ENCODE measurements at places on chromosomes 16 and 17.

- H3K36me3 ChIP-seq = no peaks in the 10 kb centered on the region
- H3K4me1 ChIP-seq = no peaks in the 10 kb centered on the region
- no peak for DNase-seq
- peaks cover 60% of the 10 kb centered on the region for H3K27me3 ChIP-seq
Observed at GRCh38 chr16:88541831-88542616, 28.2 kb upstream of the ZC3H18 start.

GRCh38 chr16:85207357-85207921 is 95.2 kb upstream of the CIBAR2 start:
- H3K27me3 ChIP-seq = no peaks in the 10 kb centered on the region
- no peak for DNase-seq
- peak overlapping the region; percentile 88 for H3K27ac ChIP-seq
- no peak overlapping the region for H3K4me3 ChIP-seq

GRCh38 chr16:81405702-81406113 is 38.9 kb upstream of the CMIP start:
- peaks cover 50% of the 10 kb centered on the region for H3K27me3 ChIP-seq
- no peaks in the 10 kb centered on the region for H3K36me3 ChIP-seq
- H3K27ac ChIP-seq = no peak overlapping the region

GRCh38 chr16:47887496-47887895 is 268.3 kb downstream of the ABCC12 start:
- no peak for DNase-seq
- H3K27me3 ChIP-seq = no peaks in the 10 kb centered on the region
- H3K36me3 ChIP-seq = no peaks in the 10 kb centered on the region

DNA sequence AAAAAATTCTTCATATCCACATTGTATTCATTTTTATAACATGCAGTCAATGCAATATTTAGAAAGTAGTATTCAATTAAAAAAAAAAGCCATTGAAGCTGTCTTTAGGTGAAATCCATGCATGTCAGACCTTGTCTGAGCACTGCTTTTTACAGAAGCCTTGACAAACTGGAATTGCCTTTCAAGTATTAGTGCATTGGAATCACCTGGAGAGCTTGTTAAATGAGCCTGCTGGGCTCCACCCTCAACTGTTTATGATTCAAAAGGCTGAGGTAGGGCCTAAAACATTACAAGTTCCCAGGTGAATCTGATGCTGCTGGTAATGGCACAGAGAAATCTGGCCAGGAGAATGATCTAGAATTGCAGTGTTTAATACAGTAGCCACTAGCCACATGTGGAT is 85.8 kb downstream of the HIC1 start:
- no peaks in the 10 kb centered on the region for H3K36me3 ChIP-seq
- no peak for DNase-seq
- H3K4me1 ChIP-seq = peaks cover 13% of the 10 kb centered on the region

DNA sequence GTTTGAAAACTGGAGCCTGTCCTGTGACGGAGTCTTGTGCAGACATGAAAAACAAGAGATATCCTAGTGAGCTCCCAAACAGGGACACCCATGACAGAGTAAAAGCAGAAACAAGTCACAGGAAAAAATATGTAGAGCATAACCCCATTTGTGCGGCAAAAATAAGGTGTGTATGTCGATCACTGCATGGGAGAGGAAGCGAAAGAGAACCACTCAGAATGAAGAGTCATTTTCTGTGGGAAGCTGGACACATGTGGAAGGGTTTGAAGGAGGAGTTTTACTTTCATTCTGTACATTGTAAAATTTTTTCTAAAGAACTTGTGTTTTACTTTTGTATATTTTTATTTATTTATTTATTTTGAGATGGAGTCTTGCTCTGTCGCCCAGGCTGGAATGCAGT is 72.1 kb downstream of the JPH3 start:
- no peaks in the 10 kb centered on the region for H3K36me3 ChIP-seq
- no peak for DNase-seq
- H3K27me3 ChIP-seq = peaks cover 47% of the 10 kb centered on the region

DNA sequence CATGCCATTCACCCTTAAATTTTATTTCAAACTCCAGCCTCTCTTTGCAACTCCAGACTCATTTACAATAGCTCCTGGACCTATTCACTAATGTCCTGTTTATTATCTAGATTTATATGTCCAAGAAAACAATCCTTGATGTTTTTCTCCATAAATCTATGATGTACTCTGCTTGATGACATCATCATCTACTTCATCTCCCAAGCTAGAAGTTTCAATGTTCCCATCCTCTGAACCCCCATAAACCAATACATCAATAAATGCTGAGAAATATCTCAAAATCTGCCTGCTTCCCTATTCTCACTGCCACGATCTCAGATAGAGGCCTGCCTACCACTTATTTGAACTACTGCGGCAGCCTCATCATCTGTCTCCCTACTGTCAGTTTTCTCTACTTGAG is 4.2 kb downstream of the CEP112 start:
- peaks cover 26% of the 10 kb centered on the region for H3K4me1 ChIP-seq
- no peak overlapping the region for H3K27ac ChIP-seq
- H3K36me3 ChIP-seq = no peaks in the 10 kb centered on the region

DNA sequence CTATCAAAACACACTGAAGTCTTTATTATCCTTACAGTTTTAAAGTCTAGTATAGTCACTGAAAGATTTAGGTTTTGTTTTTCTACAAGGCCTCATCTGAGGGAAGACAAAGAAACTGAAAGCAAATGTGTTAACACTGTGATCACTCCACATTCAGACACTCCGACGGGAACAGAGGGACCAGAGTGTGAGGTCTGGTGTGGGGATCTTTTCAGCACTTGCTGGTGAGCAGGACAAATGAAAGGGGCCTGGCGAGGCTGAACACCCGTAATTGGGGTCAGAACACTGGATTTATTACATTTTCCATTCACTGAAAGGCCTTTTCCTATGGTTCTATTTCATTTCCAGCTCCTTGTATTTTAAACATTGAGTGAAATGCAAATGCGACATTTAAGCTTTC is 910.5 kb downstream of the CDH11 start:
- H3K36me3 ChIP-seq = no peaks in the 10 kb centered on the region
- DNase-seq = no peak
- no peak overlapping the region for H3K4me3 ChIP-seq
- H3K27me3 ChIP-seq = no peaks in the 10 kb centered on the region

DNA sequence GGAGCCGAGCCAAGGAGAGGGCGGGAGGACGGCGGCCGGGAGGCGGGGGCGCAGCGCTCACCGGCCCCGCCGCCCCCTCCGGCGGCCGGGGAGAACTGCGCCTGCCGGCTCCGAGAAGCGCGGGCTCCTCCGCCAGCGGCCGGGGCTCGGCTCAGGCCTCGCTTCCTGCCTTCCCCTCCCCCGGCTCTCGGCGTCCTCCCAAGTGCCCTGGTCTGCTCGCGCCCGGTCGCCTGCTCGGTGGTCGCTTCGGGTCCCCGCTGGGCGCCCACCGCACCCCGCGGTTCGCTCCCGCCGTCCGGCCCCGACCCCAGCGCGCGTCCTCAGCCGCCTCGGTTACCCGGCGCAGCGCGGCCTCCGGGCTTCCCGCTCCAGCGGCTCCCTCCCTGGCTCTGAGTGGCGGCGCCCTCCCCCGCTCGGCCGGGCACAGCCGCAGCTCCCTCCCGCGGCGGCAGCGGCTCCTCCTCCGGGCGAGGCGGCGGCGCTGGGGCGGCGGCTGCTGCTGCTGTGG is 313 bp downstream of the UBTF start:
- no peaks in the 10 kb centered on the region for H3K27me3 ChIP-seq
- H3K4me3 ChIP-seq = peak overlapping the region; percentile 81
- H3K27ac ChIP-seq = peak overlapping the region; percentile 99
- H3K4me1 ChIP-seq = peaks cover 27% of the 10 kb centered on the region
- H3K36me3 ChIP-seq = peaks cover 32% of the 10 kb centered on the region

DNA sequence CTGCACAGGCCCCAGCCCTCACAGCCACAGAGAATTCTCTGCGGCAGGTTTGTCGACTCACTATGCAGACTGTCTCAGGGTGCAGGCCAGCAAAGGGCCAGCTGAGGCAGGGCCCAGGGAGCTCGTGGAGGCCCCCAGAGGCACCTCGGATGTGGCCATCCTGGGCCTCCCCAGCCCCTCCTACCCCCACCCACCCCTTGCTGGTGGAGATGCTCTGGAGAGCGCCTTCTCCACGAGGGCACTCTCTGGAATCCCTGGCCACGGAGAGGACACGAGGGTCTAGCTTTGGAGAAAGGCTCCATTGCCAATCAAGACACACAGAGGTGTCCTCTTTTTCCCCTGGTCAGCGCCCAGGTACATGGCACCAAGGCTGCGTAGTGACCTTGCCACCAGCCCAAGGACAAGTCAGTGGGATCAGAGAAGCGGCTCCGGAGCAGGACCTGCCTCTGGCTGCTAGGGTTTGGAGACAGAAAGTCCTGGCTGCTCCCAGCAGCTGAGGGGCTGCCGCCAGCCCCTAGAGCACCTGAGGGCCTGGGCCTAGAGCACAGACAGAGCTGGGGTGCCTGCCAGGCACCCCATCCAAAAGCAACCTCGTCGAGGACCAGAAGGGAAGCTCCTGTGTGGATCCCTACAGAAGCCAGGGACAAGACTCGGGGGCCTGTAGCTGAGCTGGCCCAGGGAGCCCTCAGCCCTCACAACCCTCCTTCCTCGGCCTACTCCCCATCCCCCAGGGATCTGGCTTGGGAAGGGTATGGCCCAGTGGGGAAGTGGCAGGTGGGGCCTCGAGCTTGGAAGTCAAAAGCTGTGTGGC is 18.7 kb downstream of the ARL2BP start:
- H3K36me3 ChIP-seq = no peaks in the 10 kb centered on the region
- H3K4me1 ChIP-seq = peaks cover 4% of the 10 kb centered on the region
- no peak overlapping the region for H3K4me3 ChIP-seq
- no peak overlapping the region for H3K27ac ChIP-seq
- no peak for DNase-seq
- no peaks in the 10 kb centered on the region for H3K27me3 ChIP-seq

DNA sequence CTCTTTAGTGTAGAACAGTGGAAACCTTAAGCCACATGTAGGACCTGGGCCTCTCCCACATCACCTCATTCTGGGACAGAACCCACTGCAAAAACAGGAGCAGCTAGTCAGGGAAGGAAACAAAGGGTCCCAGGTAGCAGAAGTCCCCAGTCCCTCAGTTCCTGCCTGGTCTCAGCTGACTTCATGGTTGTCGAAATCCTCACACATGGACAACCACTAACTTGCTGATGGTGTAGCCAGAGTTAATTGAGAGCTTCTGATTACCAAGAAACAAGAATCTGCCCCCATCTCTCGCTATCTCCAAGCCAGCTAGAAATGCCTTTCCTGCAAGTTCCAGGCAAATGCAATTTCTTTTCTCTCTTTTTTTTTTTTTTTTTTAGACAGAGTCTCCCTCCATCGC is 3.6 kb upstream of the ARL5C start:
- H3K27me3 ChIP-seq = no peaks in the 10 kb centered on the region
- no peaks in the 10 kb centered on the region for H3K36me3 ChIP-seq
- H3K4me3 ChIP-seq = no peak overlapping the region
- H3K4me1 ChIP-seq = peaks cover 26% of the 10 kb centered on the region
- no peak for DNase-seq

DNA sequence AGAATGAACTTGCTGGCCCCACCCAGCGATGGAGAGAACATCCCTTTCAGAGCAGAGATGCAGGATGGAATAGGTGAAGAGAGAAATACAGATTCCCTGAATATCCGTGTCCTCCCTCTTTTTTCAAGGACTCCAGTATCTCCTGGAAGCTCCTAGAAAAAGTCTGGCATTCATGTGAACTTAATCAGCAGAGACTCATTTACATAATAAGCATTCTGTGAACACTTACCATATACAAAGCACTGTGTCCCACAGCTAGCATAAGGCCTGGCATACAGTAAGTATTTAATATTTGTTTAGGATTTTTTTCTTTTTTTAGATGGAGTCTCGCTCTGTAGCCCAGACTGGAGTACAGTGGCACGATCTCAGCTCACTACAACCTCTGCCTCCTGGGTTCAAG is 208.5 kb upstream of the RPL38 start:
- H3K4me1 ChIP-seq = no peaks in the 10 kb centered on the region
- H3K36me3 ChIP-seq = no peaks in the 10 kb centered on the region
- H3K27ac ChIP-seq = no peak overlapping the region
- no peak overlapping the region for H3K4me3 ChIP-seq
- H3K27me3 ChIP-seq = peaks cover 52% of the 10 kb centered on the region

- no peak for DNase-seq
- H3K4me3 ChIP-seq = no peak overlapping the region
- H3K27ac ChIP-seq = no peak overlapping the region
- H3K27me3 ChIP-seq = no peaks in the 10 kb centered on the region
Observed at GRCh38 chr17:73142872-73143381, 21.9 kb upstream of the SSTR2 start.

- no peak overlapping the region for H3K27ac ChIP-seq
- H3K4me3 ChIP-seq = no peak overlapping the region
- no peaks in the 10 kb centered on the region for H3K4me1 ChIP-seq
- no peaks in the 10 kb centered on the region for H3K27me3 ChIP-seq
- no peaks in the 10 kb centered on the region for H3K36me3 ChIP-seq
- DNase-seq = no peak
Observed at GRCh38 chr17:3956983-3957382, 7.3 kb downstream of the ATP2A3 start.

GRCh38 chr16:80731915-80732314 is 72.5 kb downstream of the CDYL2 start:
- no peaks in the 10 kb centered on the region for H3K4me1 ChIP-seq
- no peak overlapping the region for H3K4me3 ChIP-seq
- no peaks in the 10 kb centered on the region for H3K36me3 ChIP-seq
- H3K27me3 ChIP-seq = no peaks in the 10 kb centered on the region
- DNase-seq = no peak
- H3K27ac ChIP-seq = no peak overlapping the region

- H3K4me1 ChIP-seq = no peaks in the 10 kb centered on the region
- H3K36me3 ChIP-seq = no peaks in the 10 kb centered on the region
- DNase-seq = no peak
Observed at GRCh38 chr16:84532855-84533486, 28.5 kb upstream of the MEAK7 start.

GRCh38 chr16:13153696-13154095 is 252.3 kb downstream of the SHISA9 start:
- no peaks in the 10 kb centered on the region for H3K27me3 ChIP-seq
- H3K4me1 ChIP-seq = no peaks in the 10 kb centered on the region
- no peak for DNase-seq
- H3K36me3 ChIP-seq = no peaks in the 10 kb centered on the region
- no peak overlapping the region for H3K27ac ChIP-seq

GRCh38 chr16:69131167-69131838 is 1.1 kb downstream of the CHTF8 start:
- H3K27me3 ChIP-seq = no peaks in the 10 kb centered on the region
- H3K36me3 ChIP-seq = peaks cover 17% of the 10 kb centered on the region
- peak overlapping the region; percentile 77 for H3K27ac ChIP-seq
- H3K4me1 ChIP-seq = peaks cover 39% of the 10 kb centered on the region
- no peak for DNase-seq
- H3K4me3 ChIP-seq = peak overlapping the region; percentile 95

DNA sequence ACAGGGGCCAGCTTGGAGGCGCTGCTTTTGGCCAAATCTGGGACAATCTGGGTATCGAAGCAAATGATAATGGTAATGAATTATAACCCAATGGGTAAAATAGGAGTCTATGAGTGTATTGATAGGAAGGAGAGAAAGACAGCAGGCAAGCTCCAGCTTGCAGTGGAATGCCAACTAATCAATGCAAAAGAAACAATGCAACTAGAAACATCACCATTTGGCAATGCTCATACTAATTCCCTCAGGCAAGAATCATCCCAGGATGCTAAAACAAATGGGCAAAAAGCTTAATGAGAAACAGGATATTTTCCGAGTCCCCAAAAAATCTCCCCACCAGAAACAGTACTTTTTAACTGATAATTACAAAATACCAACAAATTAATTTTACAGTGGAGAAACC is 64.7 kb downstream of the ADCY9 start:
- peak overlapping the region; percentile 73 for H3K27ac ChIP-seq
- DNase-seq = no peak
- H3K4me3 ChIP-seq = no peak overlapping the region
- H3K4me1 ChIP-seq = peaks cover 36% of the 10 kb centered on the region

GRCh38 chr16:23160574-23160973 is 11.3 kb upstream of the USP31 start:
- H3K36me3 ChIP-seq = no peaks in the 10 kb centered on the region
- no peak overlapping the region for H3K27ac ChIP-seq
- no peak for DNase-seq
- H3K27me3 ChIP-seq = peaks cover 7% of the 10 kb centered on the region
- no peak overlapping the region for H3K4me3 ChIP-seq
